ENCODE measurements at places on chromosomes 1 and 21.

- DNase-seq = no peak
These were observed 144.7 kb downstream of the CASZ1 start for GRCh38 chr1:10651793-10652192.

- no peak for DNase-seq
These were observed 149.2 kb downstream of the PSMG1 start for GRCh38 chr21:39033878-39034589.

DNA sequence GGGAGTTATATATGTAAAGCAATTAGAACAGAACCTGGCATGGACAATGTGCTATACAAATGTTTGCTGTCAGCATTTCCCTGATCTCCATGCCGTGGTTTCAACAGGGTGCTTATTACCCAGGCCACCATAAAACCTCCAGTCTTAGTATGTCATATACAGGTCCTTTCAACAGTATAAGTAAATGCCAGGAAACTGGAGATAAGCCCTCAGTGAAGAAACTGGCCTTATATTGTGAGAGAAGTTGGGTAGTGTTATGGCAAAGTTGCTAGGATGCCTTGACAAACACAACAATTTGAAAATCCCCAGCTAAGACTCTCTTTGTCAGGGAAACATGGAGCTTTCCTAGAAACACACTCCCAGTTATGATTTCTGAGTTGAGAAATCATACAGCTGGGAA lies 850.2 kb upstream of the ADAMTS5 start:
- no peak for DNase-seq

- no peak for DNase-seq
These were observed 141.8 kb upstream of the KCNE2 start for GRCh38 chr21:34222031-34222335.

GRCh38 chr1:108556066-108556465 lies 3.8 kb upstream of the EEIG2 start:
- DNase-seq = no peak

GRCh38 chr21:27423038-27423437 lies 456.1 kb upstream of the ADAMTS5 start:
- DNase-seq = peak; percentile 56

- DNase-seq = no peak
These were observed 54.2 kb downstream of the ITSN1 start for GRCh38 chr21:33696465-33696864.

GRCh38 chr21:33155422-33155821 lies 74.3 kb upstream of the IFNAR2 start:
- DNase-seq = no peak

GRCh38 chr1:115327270-115327669 lies 10.8 kb downstream of the NGF start:
- DNase-seq = no peak

DNA sequence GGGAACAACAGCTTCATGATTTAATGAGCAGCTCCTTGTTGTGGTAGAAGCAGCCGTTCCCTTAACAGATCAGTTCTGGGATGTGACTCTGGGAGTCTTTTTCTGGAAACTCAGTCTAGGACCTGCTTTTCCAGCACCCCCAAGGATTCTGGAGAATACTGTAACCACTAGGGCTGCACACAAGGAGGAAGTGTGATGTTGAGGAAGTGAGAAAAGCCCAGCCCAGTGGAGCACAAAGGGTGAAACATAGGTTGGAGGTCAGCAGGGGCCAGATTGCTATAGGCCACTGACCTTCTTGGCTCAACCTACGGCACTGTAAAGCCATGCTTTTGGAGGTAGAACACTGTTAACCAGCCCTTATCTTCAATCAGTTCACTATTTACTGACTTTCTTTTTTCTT lies 10.1 kb upstream of the PLA2G5 start:
- DNase-seq = no peak

GRCh38 chr1:68346188-68346808 lies 103.5 kb downstream of the RPE65 start:
- DNase-seq = no peak

- no peak for DNase-seq
These were observed 657.0 kb downstream of the AMY1C start for GRCh38 chr1:104406728-104407127.

DNA sequence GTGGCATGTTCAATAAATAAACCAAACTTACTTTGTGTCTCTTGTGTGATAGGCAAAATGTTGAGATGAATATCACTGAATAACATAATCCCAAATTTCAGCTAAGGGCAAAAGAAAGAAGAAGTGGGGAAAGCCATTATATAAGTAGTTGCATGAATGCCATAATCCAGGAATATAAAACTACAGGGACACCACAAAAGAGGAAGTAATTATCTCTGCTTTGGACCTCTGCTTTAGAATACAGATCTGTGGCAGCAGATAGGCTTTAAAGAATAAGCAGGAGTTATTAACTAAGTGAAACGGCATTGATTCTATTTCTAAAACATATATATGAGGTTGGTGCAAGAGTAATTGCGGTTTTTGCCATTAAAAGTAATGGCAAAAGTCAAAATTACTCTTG lies 288.5 kb upstream of the SNX7 start:
- no peak for DNase-seq

- no peak for DNase-seq
These were observed 52.7 kb upstream of the ATP5PO start for GRCh38 chr21:33968080-33968994.

DNA sequence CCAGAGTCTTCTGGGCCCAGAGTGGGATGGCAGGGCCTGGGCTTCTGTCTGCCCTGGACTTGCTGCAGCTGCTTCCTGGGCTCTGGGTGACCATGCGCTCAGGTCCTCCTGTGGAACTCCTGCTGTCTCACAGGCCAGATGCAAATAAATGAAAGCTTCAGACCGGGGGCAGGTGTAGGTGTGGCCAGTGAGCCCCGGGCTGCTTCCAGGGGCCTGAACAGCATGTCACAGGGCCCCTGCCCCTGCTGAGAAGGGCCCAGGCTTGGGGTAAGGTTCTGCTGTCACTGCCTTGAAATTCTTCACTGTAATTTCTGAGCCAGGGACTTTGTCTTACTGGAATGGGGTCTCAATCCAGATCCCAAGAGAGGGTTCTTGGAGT lies 2.5 kb upstream of the PKNOX1 start:
- no peak for DNase-seq

GRCh38 chr1:84691122-84691783 lies 992 bp upstream of the SSX2IP start:
- DNase-seq = no peak

DNA sequence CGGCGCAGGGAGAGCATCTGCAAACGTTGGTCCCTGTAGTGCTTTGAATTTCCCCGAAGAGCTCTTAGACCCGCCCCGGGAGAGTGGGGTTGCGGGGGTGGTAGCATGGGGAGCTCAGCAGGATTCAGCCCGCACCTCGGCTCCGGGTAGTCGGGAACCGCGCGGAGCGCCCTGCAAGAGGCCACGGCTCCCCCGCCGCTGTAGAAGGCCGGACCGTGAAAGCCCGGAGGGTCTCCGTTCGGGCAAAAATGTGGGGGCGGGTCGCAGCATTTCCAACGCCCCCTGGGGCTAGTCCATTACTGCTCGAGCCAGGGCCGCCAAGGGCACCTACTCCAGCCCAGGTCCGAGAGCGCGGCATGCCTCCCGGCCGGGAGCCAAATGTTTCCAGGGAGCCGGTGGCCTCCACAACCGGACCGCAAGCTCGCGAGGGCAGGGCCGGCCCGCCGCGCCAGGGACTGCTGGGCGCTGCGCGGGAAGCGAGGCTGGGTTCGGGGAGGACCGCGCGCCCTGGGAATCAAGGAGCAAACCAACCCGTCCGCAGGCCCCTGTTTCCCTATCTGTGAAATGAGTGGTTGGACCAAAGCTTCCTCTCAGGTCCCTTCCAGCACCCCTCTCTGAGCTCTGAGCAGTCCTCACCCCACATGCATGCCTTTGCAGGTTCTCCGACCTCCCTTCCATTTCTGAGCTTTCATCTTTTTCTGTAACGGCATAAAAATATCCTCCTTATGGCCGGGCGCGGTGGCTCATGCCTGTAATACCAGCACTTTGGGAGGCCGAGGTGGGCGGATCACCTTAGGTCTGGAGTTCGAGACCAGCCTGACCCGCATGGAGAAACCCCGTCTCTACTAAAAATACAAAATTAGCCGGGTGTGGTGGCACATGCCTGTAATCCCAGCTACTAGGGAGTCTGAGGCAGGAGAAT lies 775 bp upstream of the TMEM63A start:
- no peak for DNase-seq

GRCh38 chr1:86795316-86795715 lies 90.9 kb downstream of the SH3GLB1 start:
- no peak for DNase-seq

GRCh38 chr1:31744165-31744888 lies 19.8 kb downstream of the ADGRB2 start:
- DNase-seq = no peak

DNA sequence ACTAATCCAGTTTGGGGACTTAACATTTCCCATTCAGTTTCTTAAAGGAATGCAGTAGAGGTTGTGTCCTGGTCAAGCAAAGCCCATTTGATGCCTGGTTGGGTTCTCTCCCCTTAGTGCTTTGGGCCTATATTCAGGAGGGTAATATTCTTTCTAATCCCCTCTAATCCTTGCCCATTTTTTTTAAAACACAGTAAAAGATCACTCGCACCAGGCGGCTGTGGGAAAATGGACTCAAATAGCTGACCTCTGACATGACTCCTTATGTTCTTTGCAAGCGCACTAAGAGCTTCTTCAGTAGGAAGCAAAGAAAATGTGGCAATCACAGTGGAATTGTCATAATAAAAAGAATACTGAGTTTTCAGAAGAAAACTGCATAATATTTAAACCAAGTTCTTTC lies 49.9 kb downstream of the WNT2B start:
- DNase-seq = no peak

GRCh38 chr1:222546548-222547259 lies 1.2 kb downstream of the HHIPL2 start:
- DNase-seq = peak; percentile 58

DNA sequence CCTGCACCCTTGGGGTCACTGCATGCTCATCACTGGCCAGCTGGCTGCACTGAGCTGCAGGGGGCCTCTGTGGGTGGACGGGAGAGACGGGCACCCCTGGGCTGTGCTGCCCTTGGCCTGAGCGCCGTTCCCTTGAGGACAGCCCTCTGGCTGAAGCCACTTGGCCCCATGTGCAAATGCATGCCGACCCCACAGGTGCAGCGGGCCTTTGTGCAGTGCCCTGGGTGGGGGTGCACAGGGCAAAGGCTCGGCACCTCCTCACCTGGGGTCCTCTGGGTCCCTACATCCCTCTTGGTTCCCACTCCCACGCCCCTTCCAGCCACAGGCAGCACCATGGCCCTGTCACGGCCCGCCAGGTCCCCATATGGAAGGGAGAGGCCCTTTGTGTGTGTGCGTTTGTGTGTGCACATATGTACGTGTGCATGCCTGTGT lies 41.3 kb downstream of the COQ8A start:
- no peak for DNase-seq

DNA sequence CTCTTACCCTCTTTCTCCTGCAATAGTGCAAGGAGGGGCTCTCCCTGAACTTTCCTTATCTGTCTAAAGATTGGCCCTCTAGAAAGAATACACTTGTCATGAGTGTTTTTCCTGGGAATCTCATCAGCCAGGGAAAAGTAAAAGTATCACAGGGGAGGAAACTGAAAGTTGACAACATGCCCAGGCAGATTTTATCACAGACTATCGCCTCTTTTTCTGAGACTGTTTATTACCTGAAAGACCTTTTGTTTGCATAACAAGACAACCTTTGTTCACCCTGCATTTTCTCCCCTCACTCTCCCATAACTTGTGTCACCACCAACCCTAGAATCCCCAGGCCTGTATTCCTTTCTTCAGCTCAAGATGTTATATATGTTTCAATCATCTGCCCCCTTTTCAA lies 794.7 kb upstream of the ADAMTS5 start:
- DNase-seq = no peak

DNA sequence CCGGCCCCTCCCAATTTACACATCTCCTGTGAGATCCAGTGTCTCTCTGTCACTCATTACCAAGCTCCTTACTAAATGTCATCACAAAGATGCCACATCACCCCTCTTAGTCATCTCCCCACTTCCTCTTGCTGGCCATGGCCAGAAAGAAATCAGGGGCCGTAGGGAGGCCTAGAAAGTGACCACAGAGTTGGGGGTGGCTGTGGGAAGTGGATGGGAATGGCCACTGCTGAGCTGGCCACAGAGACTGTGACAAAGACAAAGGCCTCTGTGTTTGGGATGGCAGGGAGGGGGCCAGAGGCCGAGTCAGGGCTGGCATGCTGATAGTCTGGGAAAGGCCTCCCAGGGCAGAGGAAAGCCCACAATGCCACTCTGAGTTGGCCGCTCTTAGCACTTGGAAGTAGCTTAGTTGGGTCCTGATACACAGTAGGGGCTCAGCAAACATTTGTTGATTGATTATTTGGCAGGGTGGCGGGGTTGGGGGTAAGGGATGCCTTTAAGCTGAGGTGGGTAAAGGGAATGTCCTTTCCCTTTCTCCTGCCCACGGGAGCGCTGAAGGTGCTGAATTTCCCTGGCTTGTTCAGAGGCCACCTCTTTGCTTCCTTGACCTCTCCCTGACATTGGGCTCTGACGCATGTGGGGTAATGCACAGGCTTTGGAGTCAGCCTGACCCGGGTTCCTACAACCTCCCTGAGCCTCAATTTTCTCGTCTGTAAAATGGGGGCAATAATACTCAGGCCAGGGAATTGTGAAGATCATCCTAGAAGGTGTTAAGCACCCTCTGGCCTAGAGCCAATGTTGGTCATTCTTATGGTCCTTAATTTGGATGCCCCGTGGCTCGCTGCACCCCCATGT lies 13.2 kb downstream of the NAV1 start:
- peak; percentile 88 for DNase-seq

DNA sequence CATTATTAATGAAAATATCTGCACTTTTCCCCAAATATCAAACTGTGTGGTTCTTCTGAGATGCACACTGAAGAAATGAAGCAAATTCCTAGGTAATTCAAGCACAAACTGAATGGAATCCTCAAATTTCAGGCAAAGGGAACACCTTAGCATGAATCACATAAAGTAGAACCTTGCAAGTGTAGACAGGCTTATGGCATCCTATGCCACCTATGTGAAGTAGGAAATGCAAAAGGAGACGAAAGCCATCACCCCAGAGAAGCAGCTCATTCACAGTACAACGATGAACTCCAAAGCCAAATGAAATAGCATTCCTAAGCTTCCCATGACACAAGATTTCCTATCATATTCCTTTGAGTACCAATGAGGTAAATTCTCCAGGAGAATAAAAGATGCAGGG lies 461.2 kb upstream of the RUNX1 start:
- no peak for DNase-seq

Measured in kidney epithelial cell (primary cell).